ENCODE measurements at places on chromosomes 2 and 18.

GRCh38 chr2:150339951-150340350 lies 147.5 kb downstream of the RND3 start:
- DNase-seq = no peak

- no peak for DNase-seq
Observed at GRCh38 chr2:190840569-190841172, 40.0 kb upstream of the GLS start.

GRCh38 chr2:152344579-152345195 lies 9.7 kb downstream of the FMNL2 start:
- DNase-seq = no peak

GRCh38 chr2:127619203-127619590 lies 26.8 kb upstream of the GPR17 start:
- no peak for DNase-seq

- no peak for DNase-seq
Observed at GRCh38 chr2:2097549-2097948, 233.5 kb downstream of the MYT1L start.

DNA sequence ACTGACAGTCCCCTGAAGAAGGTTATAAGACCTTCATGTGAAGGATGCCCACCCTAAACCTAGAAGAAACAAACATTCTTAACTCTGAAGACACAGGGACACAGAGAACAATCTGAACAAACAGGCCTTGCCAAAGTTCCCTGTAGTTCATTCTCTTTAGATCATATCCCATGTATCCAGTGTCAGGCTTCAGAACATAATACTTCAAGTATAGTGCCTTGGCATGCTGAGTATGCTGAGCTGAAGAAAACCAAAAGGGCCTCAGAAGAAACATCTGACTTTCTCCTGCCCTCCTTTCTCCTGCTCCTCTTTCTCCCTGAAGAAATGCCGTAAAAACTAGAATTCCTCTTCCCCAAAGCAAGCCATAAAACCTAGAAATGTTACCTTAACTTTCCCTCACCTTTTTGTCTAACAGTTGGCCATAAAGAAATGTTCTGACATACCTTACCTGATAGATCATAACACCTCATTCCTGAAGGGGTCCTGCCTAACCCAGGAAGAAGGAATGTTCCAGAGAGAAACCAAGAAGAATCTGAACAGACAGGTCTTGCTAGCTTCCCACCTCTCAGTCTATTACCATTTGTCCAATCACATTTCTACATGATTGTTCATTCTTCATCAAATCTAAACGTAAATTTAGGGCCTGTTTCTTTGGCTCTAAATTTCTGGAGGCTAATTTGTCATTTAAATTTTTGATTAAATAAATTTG lies 160.1 kb upstream of the ZC3H15 start:
- DNase-seq = no peak

DNA sequence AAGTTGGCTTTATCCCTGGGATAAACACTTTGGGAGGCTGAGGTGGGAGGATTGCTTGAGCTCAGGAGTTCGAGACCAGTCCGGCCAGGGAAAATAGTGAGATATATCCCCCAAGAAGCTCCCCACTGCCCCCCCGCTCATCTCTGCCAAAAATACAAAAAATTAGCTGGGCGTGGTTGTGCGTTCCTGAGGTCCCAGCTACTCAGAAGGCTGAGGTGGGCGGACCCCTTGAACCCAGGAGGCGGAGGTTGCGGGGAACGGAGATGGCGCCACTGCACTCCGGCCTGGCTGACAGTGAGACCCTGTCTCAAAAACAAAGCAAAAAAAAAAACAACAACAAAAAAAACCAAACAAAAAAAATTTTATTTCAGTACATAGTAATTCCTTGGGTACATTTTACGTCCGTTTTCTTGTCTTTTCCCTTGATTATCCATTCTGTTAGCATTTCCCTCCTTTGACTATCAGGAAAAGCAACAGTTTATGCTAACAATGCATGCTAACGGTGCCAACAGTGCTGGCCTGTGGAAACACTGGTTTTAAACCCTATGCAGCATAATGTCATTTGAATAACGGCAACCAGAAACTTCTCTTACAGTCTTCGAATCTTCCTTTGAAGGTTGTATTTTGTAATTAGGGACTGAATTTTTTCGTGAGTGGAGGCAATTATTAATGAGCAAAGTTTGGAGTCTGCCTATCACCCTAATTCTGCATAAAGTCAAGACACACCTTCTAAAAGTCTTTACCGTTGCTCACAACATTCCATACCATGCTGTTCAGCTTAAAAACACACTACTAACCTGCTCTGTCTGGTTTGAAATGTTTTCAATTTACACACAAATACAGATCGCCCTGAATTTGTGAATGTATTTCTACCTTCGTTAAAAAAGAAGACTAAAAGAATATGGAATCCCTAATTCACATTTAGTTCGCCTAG lies 721 bp upstream of the MIB1 start:
- DNase-seq = no peak

DNA sequence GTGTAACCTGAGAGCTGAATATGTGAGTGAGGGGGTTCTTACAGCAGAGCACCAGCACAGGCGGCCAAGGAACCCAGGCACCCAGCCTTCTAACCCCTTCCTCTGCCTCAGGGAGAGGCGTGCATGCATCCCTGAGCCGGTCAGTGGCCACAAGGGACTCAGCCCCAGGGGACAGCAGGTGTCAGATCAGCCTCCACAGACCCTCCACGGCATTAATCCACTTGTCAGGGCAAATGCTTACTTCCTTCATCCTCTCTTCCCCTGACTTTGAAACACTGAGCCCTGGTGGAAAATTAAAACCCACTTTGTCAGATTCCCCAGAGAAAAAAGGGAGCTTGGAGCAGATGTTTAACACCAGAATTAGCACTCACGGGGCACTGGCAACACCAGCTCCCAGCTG lies 60.5 kb upstream of the SMAD2 start:
- DNase-seq = no peak

GRCh38 chr2:102111823-102112222 lies 30.7 kb upstream of the IL1R1 start:
- DNase-seq = no peak

DNA sequence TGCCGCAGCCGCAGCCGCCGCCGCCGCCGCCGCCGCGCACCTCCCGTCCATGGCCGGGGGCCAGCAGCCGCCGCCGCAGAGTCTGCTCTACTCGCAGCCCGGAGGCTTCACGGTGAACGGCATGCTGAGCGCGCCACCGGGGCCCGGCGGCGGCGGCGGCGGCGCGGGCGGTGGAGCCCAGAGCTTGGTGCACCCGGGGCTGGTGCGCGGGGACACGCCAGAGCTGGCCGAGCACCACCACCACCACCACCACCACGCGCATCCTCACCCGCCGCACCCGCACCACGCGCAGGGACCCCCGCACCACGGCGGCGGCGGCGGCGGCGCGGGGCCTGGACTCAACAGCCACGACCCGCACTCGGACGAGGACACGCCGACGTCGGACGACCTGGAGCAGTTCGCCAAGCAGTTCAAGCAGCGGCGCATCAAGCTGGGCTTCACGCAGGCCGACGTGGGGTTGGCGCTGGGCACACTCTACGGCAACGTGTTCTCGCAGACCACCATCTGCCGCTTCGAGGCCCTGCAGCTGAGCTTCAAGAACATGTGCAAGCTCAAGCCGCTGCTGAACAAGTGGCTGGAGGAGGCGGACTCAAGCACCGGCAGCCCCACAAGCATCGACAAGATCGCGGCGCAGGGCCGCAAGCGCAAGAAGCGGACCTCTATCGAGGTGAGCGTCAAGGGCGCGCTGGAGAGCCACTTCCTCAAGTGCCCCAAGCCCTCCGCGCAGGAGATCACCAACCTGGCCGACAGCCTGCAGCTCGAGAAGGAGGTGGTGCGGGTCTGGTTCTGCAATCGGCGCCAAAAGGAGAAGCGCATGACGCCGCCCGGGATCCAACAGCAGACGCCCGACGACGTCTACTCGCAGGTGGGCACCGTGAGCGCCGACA lies 2.4 kb downstream of the POU3F3 start:
- DNase-seq = no peak

DNA sequence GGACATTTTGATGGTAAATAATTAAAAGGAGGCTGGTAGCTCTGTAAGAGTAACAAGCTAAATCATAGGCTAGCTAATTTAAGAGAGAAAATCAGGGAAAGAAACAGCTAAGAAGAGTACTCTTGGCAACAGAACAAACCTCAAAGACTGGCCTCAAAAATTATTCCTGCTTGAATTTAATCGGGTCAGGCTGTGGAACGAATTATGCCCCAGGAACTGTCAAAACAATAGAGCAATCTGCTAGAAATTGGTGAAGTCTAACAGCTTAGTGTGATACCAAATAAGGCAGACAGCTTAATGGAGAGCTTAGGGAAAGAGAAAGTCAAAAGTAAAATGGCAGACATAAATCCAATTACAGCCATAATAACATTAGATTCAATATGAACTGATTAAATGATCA lies 215.7 kb downstream of the MREG start:
- no peak for DNase-seq

DNA sequence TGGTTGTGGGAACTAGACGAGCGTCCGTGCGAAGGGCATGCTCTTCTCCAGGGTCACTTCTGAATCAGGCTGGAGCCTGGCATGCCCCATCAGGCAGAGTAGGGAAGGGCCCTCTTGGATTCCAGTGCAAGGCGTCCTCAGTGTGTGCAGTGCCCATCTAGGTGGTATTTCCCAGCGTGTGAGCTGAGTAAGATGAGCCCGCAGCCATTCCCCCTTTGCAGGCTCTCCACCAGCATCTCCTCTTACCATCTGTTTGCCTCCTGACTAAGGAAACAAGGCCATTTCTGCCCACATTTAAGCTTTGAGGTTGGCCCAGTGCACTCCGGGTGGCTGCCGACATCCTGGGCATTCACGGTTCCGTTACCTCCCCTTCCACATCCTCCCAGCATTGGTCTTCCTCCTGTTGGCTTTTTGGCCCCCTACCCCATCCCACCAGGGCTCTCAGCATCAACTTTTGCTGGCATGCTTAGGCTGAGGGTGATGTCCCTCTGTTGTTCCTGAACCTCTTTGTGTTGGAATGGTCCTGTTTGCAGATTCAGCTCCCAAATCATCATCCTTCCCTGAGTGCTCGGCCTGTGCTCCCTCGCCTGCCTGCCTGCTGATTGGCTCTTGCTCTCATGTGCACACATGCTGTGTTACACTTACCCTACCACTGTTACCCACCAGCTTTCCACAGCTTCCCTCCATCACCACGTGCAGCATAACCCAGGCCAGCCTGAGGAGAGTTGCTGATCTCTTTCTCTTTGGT lies 11.8 kb downstream of the CEP68 start:
- DNase-seq = no peak

Data from stimulated activated CD8-positive, alpha-beta memory T cell treated with anti-CD3 and anti-CD28 coated beads, Interleukin-15, amount 100 ng/mL, for 24 hours (primary cell).